ENCODE measurements at places on chromosomes 12 and 14.

GRCh38 chr12:127083008-127083949 lies 1183.7 kb upstream of the TMEM132C start:
- no peak for DNase-seq

- no peak for DNase-seq
Observed at GRCh38 chr14:71021347-71022011, 114.2 kb downstream of the PCNX1 start.

- no peak for DNase-seq
Observed at GRCh38 chr12:98968896-98969295, 323.8 kb downstream of the APAF1 start.

DNA sequence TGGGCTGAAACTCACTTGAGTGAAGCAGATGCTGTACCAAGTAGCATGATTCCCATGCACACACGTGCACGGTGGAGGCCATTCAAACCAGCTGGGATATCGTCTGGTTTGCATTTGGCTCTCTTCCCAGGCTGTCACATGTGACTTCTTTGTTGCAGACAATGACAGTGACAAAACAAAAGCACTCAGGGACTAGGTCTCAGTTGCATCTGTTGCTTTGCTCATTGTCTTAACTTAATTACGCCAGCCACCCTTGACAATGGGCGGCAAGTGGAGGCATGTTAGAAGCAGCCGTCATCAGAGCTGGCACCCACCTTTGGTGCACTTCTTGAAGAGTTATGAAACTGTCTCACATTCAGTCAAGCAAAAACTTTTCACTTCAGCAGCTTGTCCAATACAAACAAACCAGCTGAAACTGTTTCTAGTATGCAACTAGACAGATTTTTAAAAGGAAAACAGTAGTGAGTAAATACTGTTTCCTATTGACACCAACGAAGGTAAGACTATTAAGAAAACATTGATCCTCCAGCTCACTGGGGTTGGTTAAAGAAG lies 74.3 kb downstream of the IGF1 start:
- no peak for DNase-seq

DNA sequence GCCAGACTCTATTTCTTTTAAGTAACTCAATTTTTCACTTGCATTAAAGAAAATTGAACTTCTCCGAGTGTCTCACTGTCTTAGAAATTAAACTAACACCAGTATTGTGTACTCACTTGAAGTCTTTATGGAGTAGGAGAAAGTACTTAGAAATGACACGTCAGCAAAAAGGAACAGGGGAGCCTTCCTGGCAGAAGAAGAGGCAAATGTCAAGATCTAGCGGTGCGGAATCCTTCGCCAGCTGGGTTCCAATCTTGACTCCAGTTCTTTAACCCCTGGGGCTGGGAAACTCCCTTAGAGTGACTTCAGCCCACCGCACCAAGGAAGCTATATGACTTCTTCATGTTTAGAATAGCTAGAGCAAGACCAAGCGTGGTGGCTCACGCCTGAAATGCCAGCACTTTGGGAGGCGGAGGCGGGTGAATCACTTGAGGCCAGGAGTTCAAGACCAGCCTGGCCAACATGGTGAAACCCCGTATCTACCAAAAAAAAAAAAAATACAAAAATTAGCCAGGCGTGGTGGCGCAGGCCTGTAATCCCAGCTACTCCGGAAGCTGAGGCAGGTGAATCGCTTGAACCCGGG lies 34.4 kb downstream of the WBP11 start:
- DNase-seq: no peak

- DNase-seq: no peak
Observed at GRCh38 chr12:109112720-109113465, 3.5 kb upstream of the ACACB start.

GRCh38 chr14:89479802-89480201 lies 62.8 kb upstream of the FOXN3 start:
- DNase-seq: no peak

DNA sequence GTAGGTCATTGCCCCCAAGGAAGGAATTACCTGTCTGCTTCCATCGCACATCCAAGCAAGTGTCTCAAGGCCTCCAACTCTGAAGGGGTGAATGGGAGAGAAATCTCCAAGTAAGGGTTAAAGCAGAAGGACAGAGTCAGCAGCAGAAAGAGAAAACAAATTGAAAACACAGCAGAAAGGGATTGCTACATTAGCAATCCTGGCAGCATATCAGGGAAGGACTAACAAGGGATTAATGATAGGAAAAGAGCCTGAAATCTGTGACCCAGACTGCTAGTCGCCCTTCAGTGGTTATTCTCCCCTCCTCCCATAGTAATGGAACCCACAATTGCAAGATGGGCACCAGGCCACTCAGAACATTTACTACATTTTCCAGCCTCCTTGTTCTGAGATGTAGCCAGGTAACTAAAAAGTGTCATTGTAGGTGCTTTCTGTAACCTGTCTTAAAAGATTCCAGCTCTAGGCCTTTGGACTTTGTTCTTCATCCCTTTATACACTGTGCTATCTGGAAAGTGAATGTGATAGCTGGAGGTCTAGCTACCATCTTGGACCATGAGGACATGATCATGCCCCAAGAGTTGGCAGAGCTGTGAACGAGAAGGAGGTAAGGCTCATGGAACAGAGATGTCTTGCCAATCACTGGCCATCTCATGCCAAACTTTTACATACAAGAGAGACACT lies 36.0 kb downstream of the MAP3K9 start:
- no peak for DNase-seq
